ENCODE measurements at places on chromosomes 11 and 22.
A peak's percentile ranks its signal among the peaks of the same experiment; 100 is the strongest.

- no peak for DNase-seq
Measured at GRCh38 chr11:2934021-2934550, 4.9 kb upstream of the PHLDA2 start.

DNA sequence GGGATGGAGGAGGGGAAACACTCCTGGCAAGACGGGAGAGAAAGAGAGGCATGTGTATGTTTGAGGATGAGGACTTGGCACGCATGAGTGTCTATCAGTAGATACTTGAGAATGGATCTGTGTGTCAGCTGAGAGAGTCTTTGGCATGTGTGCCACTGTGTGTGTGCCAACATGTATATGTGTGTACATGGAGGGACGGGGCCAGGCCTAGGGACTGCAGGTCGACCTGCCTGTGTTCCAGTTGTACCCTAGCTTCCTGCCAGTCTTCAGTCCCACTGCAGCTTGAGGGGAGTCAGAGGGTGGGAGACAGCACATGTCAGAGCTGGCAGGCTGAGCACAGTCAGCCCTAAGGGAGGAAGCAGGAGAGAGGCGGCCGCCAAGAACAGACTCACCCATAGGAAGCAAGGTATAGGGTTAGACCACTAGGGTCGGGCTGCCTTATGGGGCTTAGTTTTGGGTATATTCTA lies 5.6 kb downstream of the CLCF1 start:
- no peak for DNase-seq

DNA sequence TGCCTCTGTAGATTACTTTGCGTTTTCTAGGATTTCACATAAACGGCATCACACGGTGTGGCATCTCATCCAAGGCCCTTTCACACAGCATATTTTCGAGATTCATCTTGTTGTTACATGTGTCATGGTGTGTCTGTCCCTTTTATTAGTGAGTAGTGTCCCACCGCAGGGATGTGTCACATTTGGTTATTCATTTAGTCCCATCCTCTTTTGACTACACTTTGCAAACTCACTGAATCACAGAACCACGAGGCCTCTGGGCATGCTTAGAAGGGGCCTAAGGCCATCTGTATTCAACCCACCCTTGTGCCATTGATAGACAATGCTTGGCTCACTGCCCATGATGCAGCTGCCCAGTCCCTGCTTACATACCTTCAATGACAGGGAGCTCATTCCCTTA lies 4.2 kb upstream of the RAC2 start:
- DNase-seq, result no peak

GRCh38 chr11:19849107-19849789 lies 136.6 kb downstream of the NAV2 start:
- no peak for DNase-seq

- DNase-seq, result no peak
Measured at GRCh38 chr22:50500452-50500851, 7.0 kb downstream of the LMF2 start.

DNA sequence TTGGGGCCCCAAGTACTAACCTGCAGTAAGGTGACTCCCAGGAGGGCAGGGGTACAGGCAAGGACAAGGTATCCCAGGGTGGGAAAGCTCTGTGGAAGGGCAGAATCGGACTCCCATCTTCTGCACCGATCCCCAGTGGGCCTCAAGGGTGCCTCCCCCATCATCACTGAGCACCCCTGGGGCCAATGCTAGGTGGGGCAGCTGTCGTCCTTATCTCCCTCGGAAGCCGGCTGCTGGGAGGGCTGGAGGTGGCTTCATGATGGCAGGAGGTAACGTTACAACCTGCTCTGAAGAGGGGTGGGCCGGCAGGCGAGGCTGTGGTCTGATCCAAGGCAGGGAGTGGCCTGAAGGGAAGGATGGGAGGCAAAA lies 87.6 kb upstream of the LINC01488 start:
- DNase-seq, result no peak

- no peak for DNase-seq
Measured at GRCh38 chr11:80024119-80024518, 583.3 kb upstream of the TENM4 start.

- no peak for DNase-seq
Measured at GRCh38 chr11:87193756-87194470, 156.2 kb downstream of the TMEM135 start.

DNA sequence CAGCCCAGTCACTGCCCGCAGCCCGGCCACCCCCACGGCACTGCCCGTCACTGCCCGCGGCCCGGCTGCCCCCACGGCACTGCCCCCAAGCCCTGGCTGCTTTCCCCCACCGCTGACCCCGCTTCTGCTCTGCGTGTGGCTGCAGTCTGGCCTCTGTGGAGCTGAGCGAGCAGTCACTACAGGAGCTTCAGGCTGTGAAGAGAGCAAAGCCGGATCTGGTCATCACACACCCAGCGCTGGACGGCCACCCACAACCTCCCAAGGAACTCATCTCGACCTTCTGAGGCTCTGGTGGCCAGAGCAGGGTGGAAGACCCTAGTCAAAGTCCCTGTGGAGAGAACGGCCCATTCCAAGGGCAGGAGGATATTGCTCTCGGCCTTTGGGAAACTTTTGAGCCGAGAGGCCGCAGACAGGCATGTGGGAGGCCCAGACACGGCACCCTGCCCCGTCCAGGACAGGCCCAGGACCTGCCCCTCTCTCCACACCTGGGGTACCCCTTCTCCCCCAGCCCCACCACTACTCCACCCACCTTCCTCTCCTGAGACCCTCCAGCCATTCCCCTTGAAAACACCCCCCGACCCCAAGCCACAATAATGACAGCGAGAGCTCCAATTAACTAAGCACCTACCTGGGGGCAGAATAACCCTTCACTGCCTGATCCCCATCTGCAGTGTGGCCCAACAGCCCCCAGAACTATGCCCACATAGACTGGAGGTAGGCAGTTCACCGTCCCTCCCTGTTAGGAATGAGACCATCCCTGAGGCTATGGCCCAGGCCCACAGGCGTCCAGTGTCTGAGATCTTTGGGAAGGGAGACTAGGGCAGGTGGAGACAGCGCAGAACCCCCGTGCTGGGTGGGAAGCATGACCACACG lies 3.7 kb upstream of the PGGHG start:
- peak; percentile 0 for DNase-seq

- DNase-seq, result no peak
Measured at GRCh38 chr22:28002863-28003565, 84.0 kb upstream of the PITPNB start.

- no peak for DNase-seq
Measured at GRCh38 chr11:124749912-124750311, 2.1 kb downstream of the VSIG2 start.

GRCh38 chr22:19668748-19669147 lies 45.6 kb upstream of the SEPTIN5 start:
- DNase-seq, result no peak

GRCh38 chr11:95977534-95978174 lies 53.7 kb upstream of the MTMR2 start:
- no peak for DNase-seq

- no peak for DNase-seq
Measured at GRCh38 chr11:18071098-18071705, 25.1 kb upstream of the TPH1 start.

DNA sequence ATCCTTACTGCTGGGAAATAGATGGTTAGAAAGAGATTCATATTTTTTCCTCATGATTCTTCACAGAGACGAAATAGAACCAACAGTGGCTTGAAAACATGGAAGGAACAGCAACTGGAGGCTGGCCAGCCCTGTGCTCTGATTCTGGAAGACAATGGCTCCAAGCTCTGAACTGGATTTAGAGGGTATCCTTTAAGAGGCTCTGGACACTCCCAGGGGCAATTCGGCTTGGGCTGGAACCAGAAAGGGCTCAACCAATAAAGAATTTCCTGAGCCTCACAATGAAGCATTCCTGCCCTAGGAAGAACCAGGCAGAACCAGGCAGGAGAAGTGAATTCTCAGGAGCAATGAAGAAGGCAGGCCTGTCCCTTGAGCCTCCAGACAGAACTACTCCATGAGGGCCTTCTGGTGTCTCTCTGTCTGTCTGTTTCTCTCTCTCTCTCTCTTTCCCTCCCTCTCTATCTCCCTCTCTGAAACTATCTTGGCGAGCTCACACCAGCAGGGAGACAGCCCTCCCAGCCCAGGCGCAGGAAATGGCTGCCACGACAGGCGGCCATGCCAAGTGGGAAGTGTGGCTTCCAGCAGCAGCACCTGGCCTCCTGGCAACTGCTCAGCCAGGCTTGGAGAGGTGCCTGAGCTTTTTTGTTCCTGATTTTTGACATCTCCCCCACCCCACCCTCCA lies 93.3 kb downstream of the RCN1 start:
- DNase-seq, result no peak

DNA sequence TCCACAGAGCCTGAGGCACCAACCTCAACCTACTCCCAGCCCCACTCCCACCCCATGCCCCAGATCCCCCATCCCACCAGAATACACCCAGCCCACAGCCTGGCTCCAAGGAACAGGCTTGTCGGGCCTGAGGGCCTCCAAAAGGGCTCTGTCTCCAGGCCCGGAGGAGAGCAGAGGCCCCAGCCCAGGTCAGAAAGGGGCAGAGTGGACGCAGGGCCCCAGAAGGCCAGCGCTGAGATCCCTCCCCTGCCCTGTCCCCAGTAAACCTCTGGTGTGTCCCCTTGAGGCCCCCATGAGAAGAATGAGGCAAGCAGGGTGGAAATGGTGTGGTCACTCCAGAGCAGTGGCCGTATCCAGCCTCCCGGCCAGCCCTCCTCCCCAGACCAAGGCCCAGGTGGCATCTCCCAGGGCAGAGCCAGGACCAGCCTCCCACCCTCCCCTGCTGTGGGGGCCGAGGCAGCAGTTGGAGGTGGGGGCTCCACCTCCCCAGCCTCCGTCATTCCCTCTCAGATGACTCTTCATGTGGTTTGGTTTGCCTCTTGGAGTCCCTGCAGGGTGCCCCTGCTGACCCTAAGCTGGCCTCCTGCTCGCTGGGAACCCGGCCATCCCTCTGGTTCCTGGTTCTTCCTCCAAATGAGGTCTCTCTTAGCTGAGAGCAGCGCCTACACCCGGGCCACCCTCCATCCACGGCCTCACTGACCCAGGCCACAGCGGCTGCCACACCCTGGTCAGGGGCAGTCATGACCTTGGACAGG lies 195.0 kb downstream of the IGLL1 start:
- no peak for DNase-seq

GRCh38 chr11:122197066-122197987 lies 81.3 kb upstream of the BLID start:
- no peak for DNase-seq

- DNase-seq, result no peak
Measured at GRCh38 chr11:108931168-108931567, 266.3 kb downstream of the DDX10 start.

- DNase-seq, result no peak
Measured at GRCh38 chr11:19079643-19080440, 19.3 kb upstream of the MRGPRX2 start.

DNA sequence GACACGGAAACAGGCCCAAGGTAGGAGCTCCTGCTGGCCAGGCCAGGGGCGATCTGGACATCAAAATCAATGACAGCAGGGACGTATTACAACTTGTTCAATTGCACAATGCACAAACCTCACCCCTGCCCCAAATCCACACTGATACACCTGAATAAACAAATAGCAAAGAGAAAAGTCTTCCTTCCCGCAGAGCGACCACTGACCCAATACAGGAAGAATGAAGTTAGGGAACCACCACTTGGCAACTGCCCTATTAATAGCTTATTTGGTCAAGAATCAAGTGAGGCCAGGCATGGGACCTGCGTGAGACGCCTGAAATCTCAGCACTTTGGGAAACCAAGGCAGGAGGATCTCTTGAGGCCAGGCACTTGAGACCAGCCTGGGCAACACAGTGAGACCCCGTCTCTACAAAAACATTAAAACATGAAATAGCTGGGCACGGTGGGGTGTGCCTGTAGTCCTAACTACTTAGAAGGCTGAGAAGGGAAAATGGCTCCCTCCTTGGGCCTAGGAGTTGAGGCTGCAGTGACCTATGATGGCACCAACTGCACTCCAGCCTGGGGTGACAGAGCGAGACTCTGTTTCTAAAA lies 109.1 kb downstream of the MED15 start:
- no peak for DNase-seq

DNA sequence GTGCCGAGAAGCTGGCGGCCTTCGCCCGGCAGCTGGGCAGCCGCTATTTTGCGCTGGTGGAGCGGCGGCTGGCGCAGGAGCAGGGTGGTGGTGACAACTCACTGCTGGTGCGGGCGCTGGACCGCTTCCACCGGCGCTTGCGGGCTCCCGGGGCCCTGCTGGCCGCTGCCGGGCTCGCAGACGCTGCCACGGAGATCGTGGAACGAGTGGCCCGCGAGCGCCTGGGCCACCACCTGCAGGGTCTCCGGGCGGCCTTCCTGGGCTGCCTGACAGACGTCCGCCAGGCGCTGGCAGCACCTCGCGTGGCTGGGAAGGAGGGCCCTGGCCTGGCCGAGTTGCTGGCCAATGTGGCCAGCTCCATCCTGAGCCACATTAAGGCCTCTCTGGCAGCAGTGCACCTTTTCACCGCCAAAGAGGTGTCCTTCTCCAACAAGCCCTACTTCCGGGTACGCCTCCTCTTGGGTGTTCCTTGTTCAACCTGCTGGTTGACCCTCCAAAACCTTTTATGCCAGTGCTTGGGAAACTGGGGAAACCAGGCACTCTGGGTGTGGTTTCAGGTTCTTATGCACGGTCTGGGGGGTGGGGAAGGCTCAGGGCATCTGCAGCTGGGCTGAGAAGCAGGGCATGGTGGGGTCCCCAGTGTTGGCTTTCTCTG lies 3.1 kb upstream of the TM7SF2 start:
- DNase-seq, result no peak

GRCh38 chr22:45518580-45518991 lies 15.9 kb downstream of the FBLN1 start:
- no peak for DNase-seq

DNA sequence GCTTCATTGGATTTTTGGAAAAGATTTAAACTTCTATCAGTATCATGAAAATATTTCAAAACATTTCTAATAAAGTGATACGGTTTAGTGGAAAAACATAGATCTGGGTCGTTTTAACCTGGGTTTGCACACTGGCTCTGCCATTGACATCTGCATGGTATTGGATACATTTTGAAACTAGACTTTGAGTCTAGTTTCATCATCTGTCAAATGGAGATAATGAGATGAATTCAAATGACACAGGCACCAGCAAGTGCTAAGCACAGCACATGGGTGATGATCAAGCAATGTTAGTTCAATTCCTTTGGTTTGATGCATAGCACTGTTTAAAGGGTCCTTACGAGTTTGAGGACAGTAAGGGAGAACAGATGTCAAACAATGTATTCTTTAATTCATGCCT lies 819.0 kb upstream of the CCDC90B start:
- no peak for DNase-seq

DNA sequence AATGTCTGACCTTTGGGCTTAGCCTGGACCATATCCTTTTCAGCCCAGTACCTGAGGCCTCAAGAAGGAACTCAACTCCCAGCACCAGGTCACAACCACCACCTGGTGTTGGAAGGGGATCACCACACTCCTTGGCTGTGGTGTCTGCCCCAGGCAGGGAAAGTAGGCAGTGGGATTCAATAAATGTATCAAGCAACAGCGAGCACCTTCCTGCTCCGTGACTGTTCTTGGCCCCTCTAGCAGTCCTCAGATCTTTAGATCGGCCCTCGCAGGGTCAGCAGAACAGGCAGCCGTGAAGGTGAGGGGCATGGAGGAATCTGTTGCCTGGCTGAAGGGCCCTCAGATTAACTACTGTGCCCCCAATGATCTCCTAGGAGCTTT lies 15.9 kb downstream of the ARFGAP2 start:
- DNase-seq, result no peak

Data from stimulated activated CD8-positive, alpha-beta memory T cell treated with anti-CD3 and anti-CD28 coated beads, Interleukin-12 subunit alpha, Interleukin-12 subunit beta, amount 100 ng/mL, for 4 hours (primary cell).